Iris pigment epithelial cell (primary cell): ENCODE measurements at places on chromosomes 12 and 14.
A peak's percentile ranks its signal among the peaks of the same experiment; 100 is the strongest.

- DNase-seq = peak; percentile 98
These were observed 126.8 kb upstream of the CPM start for GRCh38 chr12:69059465-69060457.

GRCh38 chr12:388541-389141, 479 bp downstream of the KDM5A start:
- DNase-seq = peak; percentile 42

DNA sequence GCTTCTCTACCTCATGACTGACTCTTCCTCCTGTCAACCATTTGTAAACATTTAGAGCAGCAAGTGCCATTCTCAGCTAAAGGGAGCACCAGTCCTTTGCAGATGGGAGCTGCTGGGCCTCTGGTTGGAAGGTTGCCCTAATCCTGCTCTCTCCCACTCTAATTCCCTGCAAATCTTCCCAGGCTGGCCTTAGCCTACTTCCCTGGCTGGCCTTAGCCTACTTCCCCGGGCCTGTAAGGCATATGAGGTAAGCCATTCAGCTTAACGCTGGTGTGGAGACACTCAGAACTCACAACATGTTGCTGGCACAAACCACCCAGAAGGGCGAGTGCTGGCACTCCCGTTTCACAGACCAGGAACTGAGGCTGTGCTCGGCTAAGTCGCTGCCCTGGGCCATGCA, 69.0 kb downstream of the CPSF2 start:
- DNase-seq = no peak

DNA sequence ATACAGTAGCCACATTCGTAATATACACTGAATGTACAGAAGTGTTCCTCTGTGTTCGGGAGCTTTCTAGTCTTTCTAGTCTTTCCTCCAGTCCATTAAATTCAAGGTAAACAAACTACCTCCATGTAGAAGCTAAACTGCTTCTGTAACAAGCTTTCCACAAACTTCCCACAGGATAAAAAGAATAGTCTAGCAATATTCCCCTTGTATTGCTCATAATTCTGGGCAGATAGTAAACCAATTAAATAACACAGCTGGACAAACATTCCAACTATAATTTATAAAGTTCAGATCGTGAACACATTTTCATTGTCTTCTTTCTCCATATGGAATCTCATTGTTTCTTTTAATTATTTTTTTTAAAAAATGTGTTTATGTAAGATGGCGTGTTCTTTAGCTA, 307.2 kb downstream of the AEBP2 start:
- no peak for DNase-seq

DNA sequence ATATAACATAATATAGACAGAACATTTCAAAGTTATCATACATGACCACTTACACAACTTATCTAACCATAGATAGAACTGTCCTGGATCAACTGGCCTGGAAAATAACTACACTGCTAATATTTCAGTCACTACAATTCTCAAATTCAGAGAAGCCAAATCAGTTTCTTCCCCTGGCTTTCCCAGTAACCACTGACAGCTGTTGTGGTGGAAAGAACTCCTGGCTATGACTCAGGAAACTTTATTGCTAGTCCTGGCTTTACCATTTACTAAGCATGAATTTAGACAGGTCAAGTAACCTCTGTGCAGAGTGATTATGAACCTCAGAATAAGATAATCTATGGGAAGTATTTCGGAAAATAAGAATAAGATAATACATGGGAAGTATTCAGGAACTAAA, 244.9 kb upstream of the DIO2 start:
- peak; percentile 51 for DNase-seq

GRCh38 chr12:29992366-29992765, 208.6 kb upstream of the TMTC1 start:
- DNase-seq = no peak

GRCh38 chr12:60836651-60837050, 1240.8 kb downstream of the SLC16A7 start:
- DNase-seq = no peak

DNA sequence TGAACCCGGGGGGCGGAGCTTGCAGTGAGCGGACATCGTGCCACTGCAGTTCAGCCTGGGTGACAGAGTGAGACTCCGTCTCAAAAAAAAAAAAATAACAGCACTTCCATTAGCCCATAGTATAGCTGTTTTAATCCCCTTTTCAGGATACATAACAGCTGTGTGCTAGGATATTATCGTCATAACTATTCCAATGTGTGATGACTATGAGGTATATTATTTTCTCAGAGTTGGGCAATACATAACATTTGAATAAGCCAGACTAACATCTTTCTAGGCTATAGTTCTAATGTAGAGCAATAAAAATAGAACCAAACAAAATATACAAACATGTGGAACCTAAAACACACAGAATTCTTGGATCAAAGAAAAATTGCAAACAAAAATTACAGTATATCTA, 57.1 kb downstream of the MARK3 start:
- DNase-seq = peak; percentile 69

DNA sequence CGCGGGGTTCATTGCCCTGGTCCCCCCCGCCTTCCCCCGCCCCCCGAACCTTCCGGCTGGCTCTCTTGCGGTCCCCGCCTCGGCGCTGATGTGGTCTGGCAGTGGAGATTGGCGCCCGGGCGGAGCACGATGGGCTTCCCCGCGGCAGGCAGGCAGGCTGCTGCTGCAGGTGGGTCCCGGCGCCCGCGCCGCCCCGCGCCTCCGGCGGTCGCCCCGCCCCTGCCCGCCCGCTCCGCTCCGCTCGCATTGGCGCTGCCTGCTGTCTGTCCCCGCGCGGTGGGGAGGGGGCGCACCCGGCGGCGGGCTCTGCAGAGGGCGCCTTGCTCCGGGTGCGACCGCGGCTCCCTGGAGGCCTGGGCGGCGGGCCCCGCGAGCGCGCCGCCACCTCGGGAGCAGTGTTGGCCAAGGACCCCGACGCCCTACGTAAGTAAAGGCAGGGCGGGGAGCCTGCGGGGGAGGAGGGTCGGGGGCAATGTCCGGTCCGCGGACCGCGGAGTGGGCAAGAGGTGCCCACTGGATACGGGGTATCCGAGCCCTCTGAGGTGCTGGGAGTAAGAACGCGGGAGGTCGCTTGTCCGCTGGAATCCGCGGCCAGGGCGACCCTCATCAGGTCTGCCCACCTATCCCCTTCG, at the start of gene AKAP5:
Gene AKAP5 (plus strand): TSS at position 309 of the 632 bp plus-strand sequence. CDS start 2,896 bp downstream, outside the sequence.
- peak; percentile 18 for DNase-seq

DNA sequence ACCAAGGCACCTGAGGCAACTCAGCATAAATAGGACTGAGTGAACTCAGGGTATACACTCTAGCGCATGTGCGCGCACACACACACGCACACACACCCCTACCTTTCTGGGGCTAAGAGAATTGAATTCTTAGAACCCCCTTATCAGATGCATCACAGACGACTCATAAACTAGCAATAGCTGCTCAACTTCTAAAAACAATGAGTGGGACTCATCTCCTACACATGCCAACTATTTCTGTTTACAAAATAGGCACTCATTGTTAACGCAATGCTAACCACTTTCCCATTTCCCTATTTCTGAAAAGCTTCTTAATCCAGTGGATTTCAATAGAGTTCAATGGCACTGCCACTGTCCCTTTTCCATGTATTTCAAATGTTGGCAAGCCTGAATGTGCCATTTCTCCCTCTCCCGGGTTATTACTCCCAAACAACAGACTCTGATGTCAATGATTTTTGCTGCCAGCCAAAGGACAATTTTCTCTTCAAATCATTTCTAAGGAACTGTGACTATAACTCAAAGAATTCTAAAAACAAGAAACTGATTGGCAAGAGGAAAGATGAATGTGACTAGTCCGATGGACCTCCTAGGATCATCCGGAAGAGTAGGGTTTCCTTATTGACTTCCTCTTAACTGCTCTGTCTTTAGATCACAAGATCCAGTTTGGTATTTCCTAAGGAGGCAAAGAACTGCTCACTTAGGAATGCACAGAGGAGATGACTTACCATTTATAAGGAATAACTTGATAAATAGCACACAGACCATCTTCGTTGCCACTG, 48.8 kb downstream of the SLC38A1 start:
- peak; percentile 92 for DNase-seq

GRCh38 chr14:101962503-101962874, 1.9 kb upstream of the DYNC1H1 start:
- DNase-seq = peak; percentile 91

DNA sequence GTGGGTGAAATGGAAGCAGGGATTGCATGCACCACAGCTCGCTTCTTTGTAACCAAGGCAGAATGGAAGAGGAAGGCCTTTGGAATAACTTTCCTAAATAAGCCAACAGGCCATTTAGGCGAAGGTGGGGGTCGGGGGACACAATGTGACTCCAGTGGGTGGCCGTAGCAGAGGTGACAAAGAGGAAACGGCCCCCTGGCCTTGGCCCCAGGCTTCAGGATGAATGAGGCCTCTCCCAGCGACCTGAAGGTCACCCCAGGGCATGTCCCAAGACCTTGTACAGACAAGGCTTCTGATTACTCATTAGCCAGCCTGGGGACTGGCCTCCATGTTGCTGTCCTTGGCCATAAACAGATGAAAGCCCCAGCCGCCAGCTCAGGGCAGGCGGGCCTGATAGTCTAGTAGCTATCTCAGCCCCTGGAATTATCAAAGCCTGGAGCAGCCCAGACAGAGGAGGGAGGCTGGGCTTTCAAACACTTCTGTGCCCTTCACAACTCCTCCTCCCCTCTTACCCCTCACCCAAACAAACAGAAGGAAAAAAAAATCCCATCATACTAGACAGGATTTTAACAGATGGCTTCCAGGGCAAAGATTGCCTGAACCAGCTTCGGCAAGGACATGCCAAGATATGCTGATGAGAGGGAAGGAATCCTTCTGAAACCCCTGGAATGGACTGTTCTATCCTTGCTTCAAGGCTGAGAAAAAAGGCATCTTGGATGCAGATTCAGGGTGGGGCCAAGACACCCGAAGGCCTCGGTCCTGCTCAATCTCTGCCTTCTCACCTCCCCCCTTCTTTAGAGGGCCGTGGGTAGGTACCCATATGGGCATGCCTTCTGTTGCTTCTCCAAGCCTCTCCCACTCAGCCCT, 142.3 kb upstream of the PARP11 start:
- DNase-seq = no peak

GRCh38 chr12:113889891-113890581, 76.1 kb downstream of the RBM19 start:
- DNase-seq = no peak

GRCh38 chr12:98799146-98799810, 154.2 kb downstream of the APAF1 start:
- no peak for DNase-seq

DNA sequence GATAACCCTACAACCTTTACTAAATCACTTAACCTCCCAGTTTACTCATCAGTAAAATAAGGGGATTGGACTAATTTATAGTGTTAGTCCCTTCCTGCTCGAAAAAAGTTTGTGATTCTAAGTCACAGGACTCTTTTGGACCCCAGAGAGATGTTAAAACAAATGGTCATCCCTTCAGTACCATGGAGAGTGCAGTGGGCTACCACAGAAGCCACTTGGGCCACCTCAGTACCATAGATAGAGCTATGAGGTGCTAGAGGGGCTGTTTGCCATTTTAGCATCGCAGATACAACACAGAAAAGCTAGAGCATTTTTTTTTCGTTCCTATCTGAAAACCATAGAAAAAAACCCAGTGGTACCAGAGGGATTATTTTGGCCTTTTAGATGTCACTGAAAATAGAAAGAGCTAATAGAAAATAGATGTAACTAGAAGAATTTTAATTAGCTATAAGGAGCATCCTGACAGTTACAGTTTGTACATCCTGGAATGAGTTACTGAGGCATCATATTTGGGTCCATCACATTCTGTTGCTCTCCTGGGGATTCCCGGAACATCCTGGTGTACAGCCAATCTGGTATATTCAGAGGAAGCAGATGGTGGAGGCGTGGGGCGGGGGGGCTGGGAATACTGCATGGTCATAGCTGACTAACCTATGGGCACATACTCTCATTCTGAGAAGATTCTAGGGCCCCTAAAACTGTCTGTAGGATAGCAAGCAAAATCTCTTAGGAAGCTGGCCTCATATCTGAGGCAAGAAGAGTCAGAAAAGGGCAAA, 2.8 kb downstream of the ZNF219 start:
- DNase-seq = peak; percentile 17

- DNase-seq = no peak
These were observed 30.9 kb downstream of the SYNDIG1L start for GRCh38 chr14:74395094-74395493.

- peak; percentile 77 for DNase-seq
These were observed 8.9 kb upstream of the KRT7 start for GRCh38 chr12:52224151-52224550.

GRCh38 chr14:37594238-37594970, 645 bp downstream of the FOXA1 start:
- peak; percentile 81 for DNase-seq

DNA sequence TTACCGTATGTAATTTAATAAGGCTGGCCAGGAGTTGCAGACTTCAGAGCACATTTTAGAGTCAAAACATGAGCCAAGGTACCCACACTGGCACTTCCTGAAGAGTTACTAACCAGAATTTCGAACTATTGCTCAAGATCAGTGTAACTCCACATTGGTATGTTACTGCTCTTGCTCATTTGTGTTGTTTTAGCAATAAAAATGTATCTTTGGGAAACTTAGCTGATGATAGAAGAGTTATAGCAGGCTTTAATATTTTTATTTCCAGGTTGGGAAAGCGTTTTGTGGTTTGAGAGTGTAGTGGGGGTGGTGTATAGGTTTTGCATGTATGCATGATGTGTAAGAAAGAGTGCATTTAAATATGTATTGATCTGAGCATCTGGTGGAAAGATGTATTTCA, 96.6 kb downstream of the SCN8A start:
- DNase-seq = peak; percentile 43

- no peak for DNase-seq
These were observed 3.9 kb downstream of the B3GNT4 start for GRCh38 chr12:122207391-122207790.

GRCh38 chr12:51183816-51184215, 10.9 kb upstream of the TFCP2 start:
- DNase-seq = peak; percentile 60

GRCh38 chr12:14111230-14111865, 129.9 kb upstream of the GRIN2B start:
- DNase-seq = no peak

- peak; percentile 78 for DNase-seq
These were observed 218.1 kb downstream of the MSRB3 start for GRCh38 chr12:65496617-65497016.

GRCh38 chr12:242496-242895, 20.1 kb downstream of the SLC6A13 start:
- no peak for DNase-seq

GRCh38 chr12:62292761-62293344, 32.6 kb downstream of the USP15 start:
- no peak for DNase-seq

DNA sequence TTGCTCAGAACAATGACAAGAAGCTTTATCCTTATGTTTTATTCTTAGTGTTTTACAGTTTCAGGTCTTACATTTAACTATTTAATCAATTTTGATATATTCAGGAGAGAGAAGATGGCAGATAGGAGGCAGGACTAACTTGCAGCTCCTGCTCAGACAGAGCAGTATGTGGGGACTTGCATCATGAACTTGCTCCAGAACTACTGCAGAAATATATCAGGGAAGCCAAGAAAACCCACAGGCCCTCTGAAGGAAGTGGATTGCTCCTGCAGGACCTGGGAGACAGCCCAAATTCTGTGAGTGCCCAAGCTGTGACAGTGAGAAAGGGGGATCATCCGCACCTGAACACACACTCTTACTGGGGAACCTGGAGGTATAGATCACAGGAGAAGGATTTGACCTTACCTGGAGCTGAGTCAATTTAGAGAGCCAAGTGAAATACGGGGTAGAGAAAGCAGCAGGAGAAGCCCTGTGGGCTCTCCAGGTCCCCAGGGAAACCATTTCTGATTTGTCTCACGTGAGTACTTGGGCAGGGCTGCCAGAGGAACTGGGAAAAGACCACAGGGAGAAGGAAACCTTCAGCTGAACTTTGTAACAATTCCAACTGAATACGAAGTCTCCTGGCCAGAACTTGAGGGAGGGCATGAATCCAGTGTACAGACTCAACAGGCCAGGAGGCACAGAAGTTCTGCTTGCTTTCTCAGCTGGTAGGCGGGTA, 28.9 kb upstream of the TSPAN8 start:
- no peak for DNase-seq
